ENCODE measurements at places on chromosomes 6 and 20.
A peak's percentile ranks its signal among the peaks of the same experiment; 100 is the strongest.

DNA sequence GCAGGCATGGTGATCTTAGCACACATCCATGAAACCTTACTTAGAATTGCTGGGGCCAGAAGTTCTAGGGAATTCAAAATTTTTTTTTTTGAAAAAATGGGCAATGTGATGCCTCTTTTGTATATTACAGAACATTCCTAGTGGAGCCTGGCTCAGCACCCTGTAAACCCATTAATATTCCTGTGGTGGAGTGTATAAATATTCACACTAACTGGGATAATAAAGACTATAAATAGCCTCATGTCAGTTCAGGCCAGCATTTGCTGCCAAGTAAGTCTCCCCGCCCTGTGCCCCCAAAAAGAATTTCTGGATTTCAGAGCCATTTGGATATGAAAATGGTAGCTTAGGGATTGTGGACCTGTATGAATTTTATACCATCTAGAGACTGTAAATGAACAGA, 14.8 kb downstream of the BANF2 start:
- DNase-seq: no peak

- no peak for DNase-seq
Observed at GRCh38 chr20:37688093-37688492, 5.7 kb upstream of the CTNNBL1 start.

DNA sequence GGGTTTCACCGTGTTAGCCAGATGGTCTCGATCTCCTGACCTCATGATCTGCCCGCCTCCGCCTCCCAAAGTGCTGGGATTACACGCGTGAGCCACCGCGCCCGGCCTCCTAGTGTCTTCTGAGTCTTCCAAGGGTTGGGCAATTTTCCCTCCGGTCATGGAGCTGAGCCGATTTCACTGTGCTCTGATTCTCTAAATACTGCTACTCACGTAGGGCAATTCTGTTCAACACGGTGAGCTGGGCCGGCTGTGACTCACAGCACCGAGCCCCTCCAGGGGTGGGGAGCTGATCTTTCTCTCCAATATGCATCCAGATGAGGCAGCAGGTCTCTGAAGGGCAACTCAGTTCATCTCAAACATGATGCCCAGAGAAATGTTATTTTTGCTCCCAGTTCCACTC, 71.6 kb upstream of the CD93 start:
- peak; percentile 63 for DNase-seq

- no peak for DNase-seq
Observed at GRCh38 chr6:69884231-69884630, 17.9 kb downstream of the COL19A1 start.

DNA sequence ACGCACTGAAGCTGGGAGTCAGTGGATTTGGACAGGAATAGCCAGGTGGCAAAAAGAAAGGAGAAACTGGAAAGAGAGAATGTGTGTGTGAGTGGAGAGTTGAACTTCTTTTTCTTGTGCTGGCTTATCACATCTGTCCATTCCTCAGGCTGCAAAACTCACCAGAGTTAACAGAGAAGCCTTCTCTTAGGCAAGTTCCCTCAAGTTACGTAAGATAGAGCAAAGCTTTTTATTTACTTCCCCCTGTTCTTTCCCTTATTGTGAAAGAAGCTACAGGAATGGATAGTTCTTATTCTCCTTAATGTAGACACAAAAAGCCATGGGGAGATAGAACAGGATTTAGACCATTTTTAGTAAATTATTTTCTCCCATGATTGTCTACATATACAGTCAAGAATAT, 188.6 kb downstream of the BMP2 start:
- DNase-seq: no peak

- no peak for DNase-seq
Observed at GRCh38 chr6:136791296-136792094, 782 bp downstream of the MAP3K5 start.

GRCh38 chr6:142845143-142845571, 99.8 kb downstream of the HIVEP2 start:
- no peak for DNase-seq

GRCh38 chr6:158593670-158594069, 33.8 kb downstream of the TMEM181 start:
- no peak for DNase-seq

Data from GM04504 (cell line).